Amygdala (tissue), 56 donors: ENCODE measurements at places on chromosomes 11 and 22.

DNA sequence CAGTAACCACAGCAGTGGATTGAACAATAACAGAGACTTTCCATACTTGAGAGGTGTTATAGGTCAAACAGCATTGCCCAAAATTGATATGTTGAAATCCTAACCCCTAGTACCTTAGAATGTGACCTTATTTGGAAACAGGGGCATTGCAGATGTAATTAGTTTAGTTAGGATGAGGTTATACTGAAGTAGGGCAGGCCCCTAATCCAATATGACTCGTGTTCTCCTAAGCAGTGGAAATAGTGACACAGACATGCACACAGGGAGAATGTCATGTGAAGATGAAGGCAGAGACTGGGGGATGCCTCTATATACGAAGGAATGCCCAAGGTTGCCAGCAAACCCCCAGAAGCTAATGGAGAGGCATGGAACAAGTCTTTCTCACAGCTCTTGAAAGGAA, 270.5 kb downstream of the TENM4 start:
- no peak for DNase-seq

GRCh38 chr22:21975273-21975672, 7.3 kb downstream of the TOP3B start:
- DNase-seq, result no peak

- DNase-seq, result peak; percentile 32
Measured at GRCh38 chr11:47394322-47395222, 13.8 kb upstream of the SLC39A13 start.

- DNase-seq, result no peak
Measured at GRCh38 chr11:7591987-7592386, 78.2 kb downstream of the PPFIBP2 start.

DNA sequence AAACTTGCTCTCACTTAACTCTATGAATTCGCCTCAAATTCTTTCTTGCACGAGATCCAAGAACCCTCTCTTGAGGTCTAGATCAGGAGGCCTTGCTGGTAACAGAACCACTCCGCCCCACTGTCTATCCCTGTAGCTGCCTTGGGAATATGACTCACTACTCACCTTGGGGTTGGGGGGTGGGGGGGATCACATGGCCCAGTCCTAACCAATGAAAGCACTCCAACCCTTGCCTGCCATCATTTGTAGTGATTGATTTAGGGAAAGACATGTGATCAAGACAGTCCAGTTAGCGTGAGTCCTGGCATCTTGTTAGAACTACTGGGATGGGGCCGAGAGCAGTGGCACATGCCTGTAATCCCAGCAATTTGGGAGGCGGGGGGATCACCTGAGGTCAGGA, 4.8 kb upstream of the MRTFA start:
- no peak for DNase-seq

DNA sequence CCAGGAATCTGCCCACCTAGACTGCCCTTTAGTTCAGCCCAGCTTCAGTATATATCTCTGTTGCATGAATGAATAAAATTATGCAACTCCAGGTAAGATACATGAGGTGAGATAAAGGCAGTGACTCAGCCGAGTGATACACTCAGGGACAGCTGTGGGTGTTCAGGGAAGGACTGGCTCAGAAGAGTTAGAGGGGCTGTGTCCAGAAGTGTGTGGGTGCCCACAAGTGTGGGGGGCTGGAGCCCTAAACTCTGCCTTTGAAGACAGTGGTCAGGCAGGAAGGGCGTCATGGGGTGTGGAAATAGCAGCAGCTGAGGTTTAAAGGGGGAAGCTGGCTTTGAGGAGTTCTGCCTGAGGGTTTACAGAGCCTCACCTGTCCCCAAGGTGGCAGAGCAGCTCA, 8.3 kb downstream of the FTH1 start:
- no peak for DNase-seq

- no peak for DNase-seq
Measured at GRCh38 chr11:110044226-110044968, 48.8 kb upstream of the ZC3H12C start.

GRCh38 chr22:40432157-40432556, 61.8 kb downstream of the SGSM3 start:
- no peak for DNase-seq

DNA sequence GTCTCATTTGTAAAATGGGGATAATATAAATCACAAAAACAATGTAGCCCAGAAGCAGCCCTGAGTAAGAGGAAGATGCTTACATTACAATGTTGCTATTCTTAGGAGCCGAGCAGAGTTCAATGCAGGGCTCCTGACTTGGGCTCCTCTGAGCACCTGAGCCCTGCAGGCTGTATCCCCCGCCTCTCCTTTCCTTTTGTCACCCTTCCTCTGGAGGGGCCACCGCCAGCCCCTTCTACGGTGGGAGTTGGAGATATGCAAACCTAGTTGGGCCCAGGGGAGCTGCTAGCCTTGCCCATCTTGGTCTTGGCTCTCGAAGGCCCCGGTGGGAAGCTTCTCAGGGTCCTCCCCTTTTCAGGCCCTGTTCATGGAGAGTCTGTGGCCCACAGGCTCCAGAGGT, 8.4 kb upstream of the CSNK1E start:
- no peak for DNase-seq

DNA sequence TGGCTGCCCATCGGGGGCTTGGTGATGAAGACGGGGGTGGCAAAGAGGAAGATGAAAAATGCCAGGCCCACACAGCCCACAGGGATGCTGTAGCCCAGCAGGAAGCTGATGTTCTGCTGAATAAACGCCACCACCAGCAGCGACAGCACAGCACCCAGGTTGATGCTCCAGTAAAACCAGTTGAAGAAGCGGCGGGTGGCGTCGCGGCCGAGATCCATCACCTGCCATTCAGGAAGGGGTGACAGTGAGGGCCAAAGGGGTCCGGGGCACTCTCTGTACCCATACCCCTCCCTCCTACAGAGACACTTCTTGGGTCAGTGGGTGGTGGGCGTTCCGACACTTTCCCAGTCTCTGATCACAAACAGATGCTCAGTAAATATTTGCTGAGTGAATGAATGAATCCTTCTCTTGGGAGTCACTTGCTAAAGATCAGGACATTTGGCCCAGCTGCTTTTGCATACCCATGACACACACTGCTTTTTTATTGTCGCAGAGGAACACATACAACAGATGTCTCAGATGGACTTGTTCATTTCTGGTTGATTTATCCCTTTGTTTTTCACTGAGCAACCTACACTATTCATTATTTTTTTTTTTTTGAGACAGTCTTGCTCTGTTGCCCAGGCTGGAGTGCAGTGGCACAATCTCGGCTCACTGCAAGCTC, 5.2 kb downstream of the SLC15A3 start:
- DNase-seq, result no peak

GRCh38 chr11:11946878-11947277, 61.5 kb downstream of the DKK3 start:
- DNase-seq, result no peak

DNA sequence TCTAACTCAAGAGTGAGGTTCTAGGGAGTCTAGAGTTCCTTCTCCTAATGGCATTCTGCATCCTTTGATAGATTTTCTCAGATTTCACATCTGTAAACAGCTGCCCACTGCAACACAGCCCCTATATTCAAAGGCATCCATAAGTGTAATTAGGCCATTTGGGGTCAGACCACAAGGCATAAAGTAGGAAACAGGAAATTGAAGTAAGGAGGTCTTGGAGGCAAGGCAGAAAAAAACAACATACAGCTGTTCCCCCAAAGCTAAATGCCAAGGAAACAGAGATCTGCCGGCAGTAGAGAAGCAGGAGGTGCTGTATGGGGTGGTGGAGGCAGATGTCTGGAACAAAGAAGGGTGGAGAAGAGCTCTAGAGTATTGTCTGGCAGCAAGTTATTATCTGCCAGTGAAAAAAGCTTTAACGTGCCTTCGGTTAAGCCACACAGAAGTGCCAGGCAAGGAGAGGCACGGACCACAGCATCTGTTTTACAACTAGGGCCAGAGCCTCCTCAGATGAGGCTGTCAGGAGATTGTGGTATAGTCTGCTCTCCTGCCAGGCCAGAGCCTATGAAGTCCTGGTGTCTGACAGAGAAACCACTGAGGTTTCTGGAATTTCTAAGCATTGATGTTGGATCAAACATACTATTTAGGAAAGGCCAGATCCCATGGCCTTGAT, 100.2 kb upstream of the CHRM4 start:
- DNase-seq, result no peak

GRCh38 chr11:65780770-65781151, at the start of gene AP5B1:
TSS of gene AP5B1 (minus strand) at chr11:65780976. CDS start at chr11:65780591, 385 bp downstream.
- peak; percentile 23 for DNase-seq
